ENCODE measurements at places on chromosomes 7 and 10.

DNA sequence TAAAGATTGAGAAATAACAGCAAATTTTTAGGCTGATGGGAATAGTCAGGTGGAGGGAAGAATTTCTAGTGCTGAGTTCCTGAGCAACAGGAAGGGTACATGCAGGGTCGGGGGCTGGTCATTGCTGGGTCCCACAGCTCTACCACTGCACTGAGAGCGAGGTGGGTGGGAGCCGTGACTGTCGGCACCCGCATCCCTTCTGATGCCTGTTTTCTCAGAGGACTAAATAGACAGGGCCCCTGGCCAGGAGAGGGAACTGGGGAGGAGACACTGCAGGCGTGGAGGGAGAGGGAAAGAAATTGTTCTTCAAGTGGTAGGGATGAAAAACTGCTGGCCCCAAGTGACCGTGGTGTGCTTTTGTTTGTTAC lies 7.3 kb downstream of the GTPBP4 start:
- DNase-seq: no peak

DNA sequence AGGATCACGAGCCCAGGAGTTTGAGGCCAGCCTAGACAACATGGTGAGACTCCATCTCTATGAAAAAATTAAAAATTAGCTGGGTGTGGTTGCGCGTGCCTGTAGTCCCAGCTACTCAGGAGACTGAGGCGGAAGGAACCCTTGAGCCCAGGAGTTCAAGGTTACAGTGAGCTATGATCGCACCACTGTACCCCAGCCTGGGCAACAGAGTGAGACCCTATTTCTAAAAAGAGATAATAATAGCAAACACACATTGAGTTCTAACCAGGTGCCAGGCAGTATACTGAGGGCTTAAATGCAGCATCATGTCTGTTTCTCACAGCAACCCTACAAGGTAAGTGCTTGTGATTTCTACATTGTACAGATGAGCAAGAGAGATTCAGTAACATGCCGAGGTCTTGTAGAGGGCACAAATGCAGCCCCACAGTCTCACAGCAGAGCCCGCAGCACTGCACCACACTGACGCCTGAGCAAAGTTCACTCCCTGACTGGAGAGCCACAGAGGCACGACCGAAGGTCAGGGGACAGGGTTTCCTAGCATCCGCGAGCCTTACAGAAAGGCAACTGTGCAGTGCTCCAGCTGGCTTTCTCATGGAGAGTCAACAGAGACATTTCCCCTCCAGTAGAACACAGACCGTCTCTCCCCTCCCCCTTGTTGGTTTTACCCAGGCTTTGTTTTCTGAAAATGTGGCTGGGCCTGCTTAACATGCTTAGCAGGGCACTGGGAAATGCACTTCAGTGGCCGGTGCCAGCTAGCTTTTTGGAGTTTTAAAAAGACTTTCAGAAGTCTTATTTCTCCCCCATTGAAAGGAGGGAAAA lies 36.5 kb downstream of the PDSS1 start:
- no peak for DNase-seq

GRCh38 chr7:16644636-16645592 lies 640 bp downstream of the ANKMY2 start:
- peak; percentile 11 for DNase-seq

GRCh38 chr10:73917566-73918305 lies 6.8 kb downstream of the PLAU start:
- no peak for DNase-seq

GRCh38 chr10:68144709-68145108 lies 35.4 kb downstream of the MYPN start:
- no peak for DNase-seq

- DNase-seq: no peak
Observed at GRCh38 chr10:72260976-72261783, 12.5 kb upstream of the DDIT4 start.

- no peak for DNase-seq
Observed at GRCh38 chr7:43485580-43485979, 97.3 kb upstream of the STK17A start.

DNA sequence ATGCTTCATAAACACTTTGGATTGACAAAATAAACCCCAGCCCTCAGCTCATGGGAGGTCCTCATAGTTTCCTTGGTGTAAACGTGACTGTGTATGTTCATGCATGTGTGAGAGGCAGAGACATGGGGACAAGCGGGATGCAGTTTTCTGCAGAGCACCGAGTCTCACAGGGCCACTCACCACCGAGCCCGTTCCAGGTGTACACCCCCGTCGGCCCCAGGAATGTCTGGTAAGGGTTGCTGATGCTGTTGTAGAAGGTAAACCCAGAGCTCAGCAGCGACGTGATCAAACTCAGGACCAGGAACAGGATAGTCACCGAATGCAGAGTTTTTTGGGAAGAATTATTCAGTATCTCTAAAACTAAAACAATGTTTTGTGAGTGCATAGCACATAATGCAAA lies 9.2 kb downstream of the CLRN3 start:
- DNase-seq: no peak

DNA sequence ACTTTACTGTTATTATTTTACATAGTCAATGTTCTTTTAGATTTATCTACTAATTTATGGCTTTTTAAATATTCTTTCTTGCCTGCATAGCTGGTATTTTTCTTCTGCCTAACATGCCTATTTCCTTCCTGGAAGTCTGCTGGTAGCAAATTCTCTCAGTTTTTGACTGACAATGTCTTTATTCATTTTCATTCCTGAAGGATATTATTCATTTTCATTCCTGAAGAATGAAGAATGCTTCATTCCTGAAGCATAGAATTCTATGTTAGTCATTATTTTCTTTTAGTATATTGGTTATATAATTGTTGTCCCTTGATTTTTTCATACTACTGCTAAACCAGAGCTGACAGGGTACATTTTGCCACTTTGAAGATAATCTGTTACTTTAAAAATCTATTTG lies 41.8 kb downstream of the TMEM168 start:
- no peak for DNase-seq

GRCh38 chr7:99639267-99639666 lies 22.5 kb downstream of the ZSCAN25 start:
- no peak for DNase-seq

DNA sequence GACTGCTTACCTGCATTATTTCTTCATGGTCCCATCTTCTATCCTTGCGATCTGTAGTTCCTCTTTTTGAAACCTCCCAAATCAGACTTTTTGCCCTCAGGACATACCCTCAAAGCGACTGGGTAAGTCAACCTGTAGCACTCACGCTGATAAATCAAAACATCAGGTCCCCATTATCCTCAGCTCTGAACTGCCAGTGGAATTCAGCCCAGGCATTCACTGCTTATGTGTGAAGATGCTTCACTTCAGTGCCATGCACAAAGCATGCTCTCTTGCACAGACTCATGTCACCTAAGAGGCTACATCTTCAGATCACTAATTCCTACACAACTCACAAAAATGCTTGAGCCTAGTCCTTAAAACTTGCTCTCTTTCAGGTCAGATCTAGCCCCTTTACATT lies 283.6 kb upstream of the KLF6 start:
- DNase-seq: no peak

- no peak for DNase-seq
Observed at GRCh38 chr7:123872908-123873307, 27.9 kb downstream of the HYAL4 start.

DNA sequence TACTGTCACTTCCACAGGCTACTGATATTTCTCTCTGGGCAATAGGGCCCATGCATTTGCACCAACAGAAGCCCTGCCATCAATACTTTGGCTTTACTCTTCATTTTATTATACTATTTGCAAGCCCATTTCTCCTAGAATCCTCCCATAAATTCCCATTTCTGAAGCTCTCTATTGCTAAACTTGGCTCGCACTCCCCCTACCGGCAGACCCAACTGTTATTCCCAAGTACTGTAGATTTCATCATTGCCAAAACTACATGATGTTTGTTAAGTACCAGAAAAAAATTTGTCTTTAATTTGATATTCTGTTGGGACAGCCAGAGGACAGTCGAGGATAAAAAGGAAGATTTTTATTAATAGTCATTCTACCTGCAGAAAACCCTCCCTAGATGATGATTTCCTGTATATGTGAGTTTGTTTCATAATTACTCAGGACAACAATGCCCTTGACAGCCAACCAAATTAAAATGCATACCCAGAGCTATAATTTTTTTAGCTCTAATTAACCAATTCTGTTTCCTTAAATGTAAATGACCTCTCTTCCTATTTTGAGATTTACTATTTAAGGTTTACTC lies 298.6 kb downstream of the REEP3 start:
- peak; percentile 0 for DNase-seq

- no peak for DNase-seq
Observed at GRCh38 chr10:8510471-8510870, 456.0 kb downstream of the GATA3 start.

DNA sequence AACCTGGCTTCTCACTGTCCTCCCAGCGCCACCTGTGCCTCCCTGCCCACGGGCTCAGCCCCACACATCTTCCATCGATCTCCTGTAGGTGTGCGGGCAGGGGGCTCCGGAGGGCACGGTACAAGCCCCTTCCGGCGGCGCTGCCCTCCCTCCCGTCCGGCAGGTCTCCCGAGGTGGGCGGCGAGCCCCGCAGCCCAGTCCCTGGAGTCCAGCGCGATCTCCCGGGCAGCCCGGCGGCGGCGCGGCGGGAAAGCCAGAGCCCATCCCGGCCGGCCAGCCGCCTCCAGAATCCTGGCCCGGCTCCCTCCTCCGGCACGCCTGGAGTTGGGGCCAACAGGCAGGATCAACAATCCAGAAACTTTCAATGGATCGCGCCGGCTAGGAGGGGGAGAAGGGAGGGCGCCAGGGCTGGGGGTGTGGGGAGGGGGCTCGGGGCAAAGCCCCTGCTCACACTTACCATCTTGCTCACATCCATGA lies 100.1 kb downstream of the HIP1 start:
- peak; percentile 51 for DNase-seq

All from NCI-H1092 (cell line).